ENCODE measurements at places on chromosomes 4 and X. TPM values are rescaled to one million over a fixed set of nuclear protein-coding genes. Genes with fewer than 3 reads are reported as not detected.

DNA sequence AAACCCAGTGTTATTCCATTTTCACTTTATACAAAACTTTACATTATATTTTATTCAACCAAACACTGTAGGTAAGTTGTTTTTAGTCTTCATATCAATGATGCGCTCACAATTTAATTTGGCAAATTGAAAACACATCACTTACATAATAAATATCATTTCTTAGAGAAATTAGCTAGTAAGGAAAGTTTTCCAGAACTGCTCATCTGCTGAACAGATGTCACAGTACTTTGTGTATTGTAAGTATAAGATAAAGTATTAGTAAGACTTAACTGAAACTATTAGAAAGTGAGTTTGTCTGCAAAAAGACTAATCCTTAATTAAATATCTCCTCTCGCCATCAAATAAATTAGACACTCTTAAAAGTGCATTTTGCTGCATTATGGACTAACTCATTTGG is 108.7 kb upstream of the PACRGL start:
- DNase-seq = no peak

- no peak for DNase-seq
These were observed 231.9 kb downstream of the STPG2 start for GRCh38 chr4:97911236-97911906.

DNA sequence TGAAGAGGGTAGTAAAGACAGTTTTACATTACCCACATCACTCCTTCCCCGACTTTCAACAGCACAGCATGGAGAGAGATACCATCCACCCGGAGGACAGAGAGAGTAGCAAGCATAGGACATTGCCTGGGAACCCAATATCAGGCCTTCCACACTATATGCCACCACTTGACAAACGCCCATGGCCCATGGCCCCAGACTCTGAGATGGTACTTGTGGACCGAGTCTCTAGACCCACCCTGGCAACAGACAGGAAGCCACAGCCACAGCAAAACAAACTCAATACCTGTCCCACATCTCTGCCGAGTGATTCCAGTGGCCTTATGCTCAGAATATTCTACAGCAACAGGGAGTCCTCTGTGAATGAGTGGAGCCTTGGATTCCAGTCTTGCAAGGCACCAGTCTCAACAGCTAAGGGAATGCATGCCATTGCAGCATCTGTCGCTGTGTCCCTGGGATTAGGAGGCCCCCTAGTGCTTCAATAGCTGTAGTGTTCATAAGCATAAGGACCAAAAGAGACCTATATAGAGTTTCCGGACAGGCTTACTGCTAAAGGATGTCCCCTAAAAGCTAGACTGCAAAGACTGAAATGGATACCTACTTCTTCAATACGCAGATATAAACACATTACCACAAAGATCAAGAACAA is 14.7 kb upstream of the CT55 start:
- DNase-seq = no peak

GRCh38 chr4:66197451-66197850 is 527.2 kb upstream of the EPHA5 start:
- DNase-seq = no peak

- no peak for DNase-seq
These were observed 333.8 kb downstream of the C4orf33 start for GRCh38 chr4:129429581-129430320.

DNA sequence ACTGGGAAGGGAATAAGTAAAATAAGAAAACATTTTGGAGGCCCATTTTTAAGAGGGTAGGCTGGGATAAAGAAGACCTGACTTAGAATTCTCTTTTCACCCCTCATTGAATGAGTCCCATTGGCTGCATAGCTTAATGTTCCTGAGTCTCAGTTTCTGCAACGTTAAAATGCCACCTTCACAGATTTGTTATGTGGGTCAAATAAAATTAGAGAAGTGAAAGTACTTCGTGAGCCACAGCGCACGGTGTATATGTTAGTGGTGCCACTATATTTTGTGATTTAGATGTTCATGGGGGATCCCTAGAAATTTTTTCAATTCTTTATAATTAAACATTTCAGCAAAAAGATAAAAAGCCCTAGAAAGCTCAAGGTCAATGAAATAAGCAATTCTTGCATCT is 109.2 kb upstream of the HS3ST1 start:
- DNase-seq = no peak

- DNase-seq = no peak
These were observed 141.1 kb upstream of the KIT start for GRCh38 chr4:54516556-54517215.

GRCh38 chr4:108170631-108171338 is 2.1 kb upstream of the LEF1 start:
- DNase-seq = no peak

DNA sequence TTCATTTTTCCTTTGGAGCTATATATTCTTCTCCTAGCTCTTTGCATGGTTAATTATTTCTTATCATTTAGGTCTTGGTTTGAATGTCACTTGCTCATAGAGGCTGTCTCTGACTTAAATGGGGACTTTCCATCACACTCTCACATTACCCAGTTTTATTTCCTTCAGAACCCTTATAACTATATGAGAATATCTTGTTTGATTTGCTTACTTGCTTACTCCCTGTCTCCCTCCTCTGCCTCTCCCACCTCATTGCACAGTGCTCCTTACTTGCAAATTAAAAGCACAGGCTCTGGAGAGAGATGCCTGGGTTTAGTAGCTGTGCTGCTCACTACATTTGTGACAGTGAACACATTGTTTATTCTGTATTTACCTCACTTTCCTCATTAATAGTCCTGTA is 174.6 kb downstream of the SOWAHB start:
- no peak for DNase-seq

- no peak for DNase-seq
These were observed 209.2 kb downstream of the GLUD2 start for GRCh38 chrX:121256647-121257046.

DNA sequence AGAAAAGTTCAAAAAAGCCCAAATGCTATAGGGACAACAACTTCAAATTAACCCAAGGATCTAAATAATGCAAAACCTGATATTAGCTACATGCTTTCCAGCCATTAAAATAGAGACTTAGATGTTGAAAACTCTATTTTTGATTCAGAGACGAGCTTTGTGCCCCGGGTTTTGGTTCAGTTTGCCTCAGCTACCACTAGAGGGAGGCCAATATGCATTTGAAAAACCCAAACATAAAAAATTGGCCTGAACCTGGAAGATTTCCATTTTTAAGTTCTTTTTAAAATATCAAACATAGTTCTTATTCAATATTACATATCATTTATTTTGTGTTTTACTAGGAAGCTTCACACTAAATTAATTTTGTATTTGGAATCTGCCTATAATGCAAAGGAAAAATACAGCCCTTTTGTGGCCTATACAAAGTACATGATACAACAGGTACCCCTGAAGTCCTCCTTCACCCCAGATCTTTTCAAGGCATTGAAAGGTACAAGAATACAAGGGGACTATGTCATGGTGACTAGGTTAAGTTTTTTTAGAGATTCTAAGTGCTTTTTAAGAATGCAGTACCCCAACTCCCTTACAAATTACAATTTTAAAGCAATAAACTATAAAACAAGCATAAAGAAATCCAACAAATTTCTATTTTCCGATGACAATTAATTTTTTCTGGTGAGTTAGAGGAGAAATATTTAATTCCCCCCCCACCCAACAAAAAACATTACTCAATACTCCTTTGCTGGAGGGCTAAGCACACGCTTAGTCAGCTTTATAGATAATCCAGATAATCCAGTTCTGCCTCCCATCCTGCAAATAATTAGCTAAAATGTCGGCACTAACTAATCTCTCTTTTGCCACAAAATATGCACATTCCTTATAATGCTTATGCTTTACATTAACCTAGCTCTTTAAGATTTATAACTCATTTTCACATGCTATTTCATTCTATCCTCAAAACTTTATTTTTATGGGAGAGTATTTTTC is 97.7 kb upstream of the PTPN13 start:
- no peak for DNase-seq

MSMO1 gene
- total RNA-seq = 21.5 TPM

TMSB15A gene
- 0.48 TPM for total RNA-seq

SLC49A3 gene
- 10.4 TPM for total RNA-seq

Measured in posterior vena cava (tissue), 2 donors.